Cortex of kidney (tissue), 1 donor: ENCODE measurements at places on chromosomes 1 and 21.

- DNase-seq = no peak
These were observed 590 bp downstream of the CNN3 start for GRCh38 chr1:94926126-94926914.

GRCh38 chr1:64655861-64656260, 89.0 kb upstream of the RAVER2 start:
- no peak for DNase-seq

DNA sequence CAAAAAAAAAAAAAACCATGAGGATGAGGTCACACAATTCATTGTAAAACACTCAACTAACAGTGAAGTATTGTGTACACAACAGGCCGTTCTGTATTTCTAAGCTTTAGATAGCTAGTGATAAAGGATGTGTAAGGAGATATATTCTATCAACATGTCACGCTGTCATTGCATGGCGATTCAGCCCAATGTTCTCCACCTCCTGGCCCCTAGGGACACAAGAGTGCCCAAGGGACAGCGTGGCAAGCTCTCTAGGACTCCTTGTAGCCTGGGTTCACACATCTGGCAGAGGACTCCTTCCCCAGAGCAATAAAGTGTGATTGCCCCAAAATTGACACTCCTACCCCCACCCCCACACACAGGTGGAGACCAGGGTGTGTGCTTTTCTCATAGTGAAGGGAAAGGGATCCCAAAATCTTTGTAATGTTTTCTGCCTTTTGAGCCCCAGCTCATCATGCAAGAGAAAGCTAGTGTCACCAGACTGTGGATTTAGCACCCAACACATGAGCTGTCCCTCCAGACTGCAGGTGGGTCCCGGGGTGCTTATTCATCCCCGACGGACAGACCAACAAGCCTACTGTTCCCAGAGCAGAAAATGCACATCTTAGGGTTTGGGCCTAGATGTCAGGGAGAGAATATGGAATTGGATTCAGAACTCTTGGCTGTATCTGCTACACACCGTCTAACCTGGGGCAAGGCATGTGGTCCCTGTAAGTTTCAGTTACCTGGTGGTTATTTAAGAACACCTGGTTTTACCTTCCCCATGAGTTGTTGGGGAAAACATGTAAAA, 11.5 kb downstream of the TMPRSS3 start:
- no peak for DNase-seq

DNA sequence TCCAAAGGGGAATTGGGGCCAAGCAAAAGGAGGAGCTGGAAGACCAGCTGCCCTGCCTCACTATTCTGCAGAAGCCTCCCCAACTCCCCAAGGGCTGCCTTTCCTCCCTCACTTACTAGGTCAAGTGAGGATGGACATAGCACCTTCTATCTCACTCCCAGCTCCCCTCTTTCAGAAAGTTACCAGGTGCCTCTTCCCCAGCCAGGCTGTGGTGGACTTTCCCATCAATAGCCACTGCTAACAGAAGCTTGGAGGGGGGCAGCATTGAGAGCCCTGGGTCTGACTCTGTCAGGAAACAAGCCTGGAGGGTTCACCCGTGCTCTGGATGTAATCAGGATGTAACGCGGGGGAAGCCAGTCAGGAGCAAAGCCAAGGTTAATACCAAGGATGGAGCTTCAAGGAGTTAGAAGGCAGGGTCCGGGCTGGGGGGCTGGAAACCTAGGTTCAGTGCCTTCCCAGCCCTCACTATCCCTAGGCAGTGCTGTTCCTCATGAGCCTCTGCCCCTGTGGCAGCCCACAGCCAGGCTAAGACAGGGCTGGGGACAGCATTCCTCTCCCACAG, 127.8 kb upstream of the NGF start:
- no peak for DNase-seq

GRCh38 chr1:154784924-154785531, 85.1 kb downstream of the KCNN3 start:
- DNase-seq = no peak

- no peak for DNase-seq
These were observed 174.2 kb upstream of the CHODL start for GRCh38 chr21:18070392-18070791.

- DNase-seq = no peak
These were observed 71.4 kb downstream of the RGS2 start for GRCh38 chr1:192880231-192880630.

- DNase-seq = no peak
These were observed 147.7 kb upstream of the WNT4 start for GRCh38 chr1:22290611-22291010.

DNA sequence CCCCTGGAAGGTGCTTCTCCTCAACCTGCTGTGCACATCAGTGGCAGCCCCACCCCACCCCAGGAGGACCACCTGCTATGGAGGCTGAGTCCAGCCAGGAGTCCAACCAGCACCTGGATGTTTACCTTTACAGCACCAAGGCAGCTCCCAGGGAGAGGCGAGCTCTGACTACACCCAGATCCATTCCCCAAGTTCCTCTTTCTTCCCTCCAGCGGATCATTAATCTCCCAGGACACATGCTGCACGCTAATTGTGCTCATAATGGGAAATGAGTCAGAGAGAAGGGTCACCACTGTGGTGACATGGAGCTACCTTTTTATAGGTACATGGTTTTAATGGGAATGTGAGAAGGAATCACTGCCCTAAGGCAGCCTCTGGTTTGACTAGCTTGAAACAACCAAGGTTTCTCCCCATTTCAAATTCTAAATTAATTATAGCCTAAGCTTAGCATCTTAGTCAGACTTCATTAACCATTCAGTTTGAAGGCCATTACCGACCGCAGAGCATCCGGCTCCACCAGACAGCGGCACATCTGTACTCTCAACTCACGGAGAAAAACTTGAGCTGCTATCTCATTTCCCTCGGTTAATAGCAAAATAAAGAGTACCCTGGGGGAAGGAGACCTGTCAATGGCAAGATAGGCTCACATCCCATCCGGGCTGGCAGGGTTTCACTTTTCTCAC, 173.1 kb upstream of the GALNT2 start:
- DNase-seq = no peak

DNA sequence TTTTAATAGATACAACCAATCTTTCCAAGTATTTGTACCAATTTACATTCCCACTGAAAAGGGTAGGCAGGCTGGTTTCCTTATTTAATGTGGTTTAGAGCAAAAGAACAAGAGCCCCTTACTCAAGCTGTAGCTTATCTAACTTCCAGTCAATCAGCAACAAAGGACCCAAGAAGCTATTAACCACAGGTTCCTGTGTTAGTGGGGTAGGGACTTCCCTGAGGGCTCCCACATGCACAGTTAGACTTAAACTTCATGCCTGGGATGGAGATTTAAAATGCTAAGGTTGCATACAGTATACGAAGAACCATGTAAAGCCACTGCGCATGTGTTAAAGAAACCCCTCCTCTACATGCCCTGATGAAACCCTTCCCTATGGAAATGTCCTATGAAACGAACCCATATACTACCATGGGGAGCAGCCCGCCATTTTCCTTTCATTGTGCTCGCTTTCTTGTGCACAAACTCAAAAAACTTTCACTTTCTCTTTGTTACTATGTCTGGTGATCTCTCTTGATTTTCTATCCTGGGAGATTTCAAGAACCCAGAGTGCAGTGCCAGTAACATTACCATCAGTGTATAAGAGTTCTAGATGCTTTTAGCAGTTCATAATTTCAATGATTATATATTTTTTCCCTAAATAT, 23.3 kb upstream of the ST6GALNAC5 start:
- no peak for DNase-seq

GRCh38 chr1:92329347-92330129, 30.7 kb downstream of the RPAP2 start:
- DNase-seq = no peak

DNA sequence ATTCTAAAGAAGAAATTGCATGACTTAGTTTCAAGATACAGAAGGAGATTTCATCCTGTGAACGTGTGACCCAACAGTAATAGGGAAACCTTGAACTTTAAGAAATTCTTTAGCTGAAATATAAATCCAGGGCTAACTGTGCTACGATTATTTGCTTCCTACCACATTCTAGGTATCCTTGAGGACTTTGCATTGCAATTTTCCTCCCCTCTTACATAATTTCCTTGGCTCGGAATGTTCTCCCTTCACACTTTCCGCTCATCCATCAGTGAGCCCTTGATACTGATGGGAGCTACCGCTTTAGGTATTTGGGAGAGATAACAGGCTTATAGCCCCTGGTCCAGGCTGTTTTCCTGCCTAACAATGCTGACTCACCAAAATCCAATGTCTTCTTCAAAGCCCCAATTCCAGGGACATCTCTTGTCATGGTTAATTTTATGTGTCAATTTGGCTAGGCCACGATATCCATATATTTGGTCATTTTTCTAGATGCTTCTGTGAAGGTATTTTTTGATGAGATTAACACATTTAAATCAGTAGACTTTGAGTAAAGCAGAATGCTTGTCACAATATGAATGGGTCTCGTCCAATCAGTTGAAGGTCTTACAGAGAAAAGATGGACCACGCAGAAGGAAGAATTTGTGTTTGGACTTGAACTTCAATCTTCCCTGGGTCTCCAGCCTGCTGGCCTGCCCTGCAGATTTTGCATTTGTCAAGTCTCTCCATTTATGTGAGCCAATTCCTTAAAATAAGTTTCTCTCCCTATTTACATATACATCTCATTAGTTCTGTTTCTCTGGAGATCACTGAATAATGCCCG, 121.2 kb downstream of the PTPN14 start:
- DNase-seq = no peak

- DNase-seq = no peak
These were observed 15.8 kb upstream of the DISP3 start for GRCh38 chr1:11463177-11463576.

DNA sequence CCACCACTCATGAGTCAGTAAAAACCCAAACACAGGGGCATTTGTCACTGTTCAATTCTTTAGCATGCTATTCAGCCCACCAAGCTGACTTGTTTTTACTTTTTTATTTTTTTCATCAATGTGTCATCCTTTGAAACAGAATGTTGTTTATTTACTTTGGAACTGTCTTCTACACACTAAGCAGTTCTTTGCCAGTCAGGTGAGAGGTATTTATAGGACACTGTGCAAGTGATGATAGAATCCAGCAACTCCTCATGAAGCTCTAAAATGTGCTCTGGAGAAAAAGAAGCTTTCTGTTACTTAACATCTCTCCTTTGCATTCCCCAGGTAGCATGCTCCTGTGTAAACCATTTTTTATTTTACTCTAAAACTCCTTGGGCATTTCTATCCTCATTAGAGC, 582.0 kb upstream of the TMPRSS15 start:
- DNase-seq = no peak

DNA sequence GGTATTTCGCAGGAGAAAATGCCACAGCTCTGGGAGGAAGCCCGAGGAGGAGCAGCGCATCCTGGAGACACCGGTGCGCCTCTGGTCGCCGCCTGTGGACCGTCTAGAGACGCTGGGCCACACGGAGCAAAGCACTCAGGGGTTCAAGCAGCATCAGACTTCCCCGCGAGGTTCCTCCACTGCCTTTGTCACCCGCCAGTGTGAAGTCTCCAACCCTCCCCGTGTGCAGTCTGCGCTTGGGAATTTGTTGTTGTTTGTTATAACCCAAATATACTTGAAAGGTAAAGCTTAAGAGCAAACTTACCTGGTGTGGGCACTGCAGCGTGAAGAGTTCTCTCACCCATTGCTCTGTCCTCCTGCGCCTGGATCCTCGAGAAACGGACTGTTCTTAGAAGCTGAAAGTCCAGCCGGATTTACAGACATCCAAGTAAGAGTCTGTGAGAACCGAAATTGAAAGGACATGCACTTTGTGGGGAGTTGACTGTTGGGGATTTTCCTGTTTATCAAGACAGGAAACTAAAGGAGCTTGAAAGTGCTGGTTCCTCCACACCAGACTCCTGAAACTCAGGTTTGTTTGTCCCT, at the start of gene GBP4:
Gene GBP4, minus strand, starts transcription at position 452 of the 582 bp plus-strand sequence. Its CDS starts 108 bp downstream, at position 344.
- no peak for DNase-seq

DNA sequence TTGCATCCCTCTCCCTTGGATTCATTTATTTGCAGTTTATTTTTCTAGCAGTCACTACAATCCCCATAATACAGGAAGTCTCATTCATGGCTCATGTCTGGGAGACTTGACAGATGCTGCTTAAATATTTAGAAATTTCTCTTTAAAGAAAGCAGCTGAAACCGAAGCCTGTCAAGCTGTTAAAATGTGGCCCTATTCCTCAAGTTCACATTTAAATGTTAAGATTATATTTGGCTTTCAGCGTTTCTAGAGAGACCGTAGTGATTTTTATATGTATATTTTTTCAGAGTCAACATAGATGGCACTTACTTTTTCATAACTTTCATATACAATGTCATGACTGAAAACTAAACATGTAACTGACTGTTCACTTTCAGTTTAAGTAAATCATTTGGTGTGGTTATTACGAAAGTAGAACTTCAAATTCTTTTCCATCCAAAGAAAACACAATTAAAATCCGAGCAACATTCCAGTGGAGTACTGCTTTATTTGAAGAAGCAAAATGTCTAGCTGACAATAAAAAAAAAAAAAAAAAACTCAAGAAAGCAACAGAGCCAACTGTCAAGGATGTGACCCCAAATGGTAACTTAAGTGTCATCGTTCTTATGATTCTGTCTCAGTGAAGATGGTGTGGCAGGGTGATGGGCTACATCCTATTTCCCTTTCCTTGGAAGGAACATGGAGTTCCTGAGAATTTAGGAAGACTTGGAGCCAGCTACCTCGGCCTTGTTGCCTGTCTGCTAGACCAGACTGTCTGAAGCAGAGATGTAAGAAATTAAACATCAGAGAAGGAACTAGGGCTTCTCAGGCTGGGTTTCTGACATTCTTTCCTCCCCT, 37.8 kb downstream of the MIS18A start:
- DNase-seq = no peak

- DNase-seq = no peak
These were observed 33.9 kb downstream of the TRIM62 start for GRCh38 chr1:33147997-33148314.

DNA sequence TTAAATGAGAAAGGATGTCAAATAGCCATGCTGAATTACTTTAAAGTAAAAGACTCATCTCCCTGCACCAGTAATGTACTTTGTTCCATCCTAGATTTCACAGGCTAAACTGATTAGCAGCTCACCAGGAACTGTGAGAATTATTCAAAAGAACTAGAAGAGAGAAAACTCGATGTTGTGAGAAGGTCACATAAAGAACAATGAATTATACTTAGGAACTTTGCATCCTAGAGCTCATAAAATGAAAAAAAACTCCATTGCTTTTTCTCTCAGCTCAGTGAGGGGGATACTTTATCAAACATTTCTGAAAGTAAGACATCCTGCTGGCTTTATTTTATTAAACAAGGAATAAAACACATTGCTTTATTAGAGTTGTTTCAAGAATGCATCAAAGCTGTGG, 278.5 kb downstream of the MRPL39 start:
- DNase-seq = no peak

GRCh38 chr1:94607398-94607797, 65.8 kb upstream of the F3 start:
- no peak for DNase-seq

DNA sequence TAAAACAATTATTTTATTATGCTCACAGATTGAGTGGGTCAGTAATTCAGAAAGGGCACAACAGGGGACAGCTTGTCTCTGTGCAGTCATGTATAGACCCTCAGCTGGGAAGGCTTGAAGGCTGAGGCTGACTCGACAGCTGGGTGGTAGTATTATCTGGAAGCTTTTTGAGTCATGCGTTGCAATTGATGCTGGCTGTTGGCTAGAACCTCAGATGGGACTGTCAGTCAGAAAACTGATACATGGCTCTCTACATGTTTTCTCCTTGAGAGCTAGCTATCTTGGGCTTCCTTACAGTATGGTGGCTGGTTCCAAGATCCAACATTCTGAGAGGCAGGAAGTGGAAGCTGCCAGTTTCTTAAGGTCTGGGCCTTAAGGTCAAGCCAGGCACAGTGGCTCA, 61.5 kb upstream of the SELENON start:
- no peak for DNase-seq
